ENCODE measurements at places on chromosomes 4 and X.
A peak's percentile ranks its signal among the peaks of the same experiment; 100 is the strongest.

DNA sequence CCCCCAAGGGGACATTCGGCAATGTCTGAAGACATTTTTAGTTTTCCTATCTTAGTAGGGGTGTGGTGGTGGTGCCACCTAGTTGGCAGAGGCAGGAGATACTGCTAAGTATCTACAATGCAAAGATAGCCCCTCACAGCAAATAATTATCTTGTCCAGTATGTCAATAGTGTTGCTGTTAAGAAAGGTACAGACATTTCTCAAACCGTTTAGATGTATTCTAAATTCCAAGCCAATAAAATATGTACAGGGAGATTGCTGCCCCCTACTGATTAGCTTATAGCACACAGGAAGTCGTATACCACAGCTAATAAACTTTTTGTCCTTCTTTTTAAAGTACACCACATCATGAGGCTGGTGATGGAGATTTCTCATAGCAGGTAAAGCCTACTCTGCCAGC lies 260.5 kb downstream of the TMA16 start:
- peak; percentile 47 for DNase-seq

GRCh38 chrX:8728932-8729535 lies 2.9 kb downstream of the ANOS1 start:
- no peak for DNase-seq

DNA sequence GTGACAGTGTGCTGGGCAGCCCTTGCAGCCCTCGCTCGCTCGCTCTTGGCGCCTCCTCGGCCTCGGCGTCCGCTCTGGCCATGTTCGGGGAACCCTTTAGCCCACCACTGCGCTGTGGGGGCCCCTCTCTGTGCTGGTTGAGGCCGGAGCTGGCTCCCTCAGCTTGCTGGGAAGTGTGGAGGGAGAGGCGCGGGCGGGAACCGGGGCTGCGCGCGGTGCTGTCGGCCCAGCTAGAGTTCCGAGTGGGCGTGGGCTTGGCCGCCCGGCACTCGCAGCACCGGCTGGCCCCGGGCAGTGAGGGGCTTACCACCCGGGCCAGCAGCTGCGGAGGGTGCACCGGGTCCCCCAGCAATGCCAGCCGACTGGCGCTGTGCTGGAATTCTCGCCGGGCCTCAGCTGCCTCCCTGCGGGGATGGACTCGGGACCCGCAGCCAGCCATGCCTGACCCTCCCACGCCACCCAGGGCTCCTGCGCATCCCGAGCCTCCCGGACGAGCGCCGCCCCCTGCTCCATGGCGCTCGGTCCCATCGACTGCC lies 770.1 kb upstream of the GALNTL6 start:
- DNase-seq, result no peak

DNA sequence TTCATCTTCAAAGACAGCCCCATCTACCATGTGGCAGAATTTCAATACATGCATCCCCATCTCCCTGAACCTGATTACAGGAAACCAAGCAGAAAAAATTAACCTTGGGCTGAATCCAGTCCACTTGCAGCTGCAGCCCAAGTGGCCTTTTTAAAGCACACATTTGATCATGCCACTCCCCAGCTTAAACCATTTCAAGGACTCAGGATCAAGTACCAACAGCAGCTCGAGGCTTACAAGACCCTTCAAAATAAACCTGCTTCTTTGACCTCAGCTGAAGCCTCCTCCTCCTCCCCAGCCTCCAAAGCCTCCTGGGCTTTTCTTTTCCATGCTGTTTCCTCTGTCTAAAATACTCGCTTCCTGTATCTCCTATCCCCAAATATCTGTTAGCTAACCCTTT lies 50.7 kb upstream of the KIT start:
- no peak for DNase-seq

GRCh38 chr4:123488916-123489315 lies 92.3 kb downstream of the SPRY1 start:
- DNase-seq, result no peak

DNA sequence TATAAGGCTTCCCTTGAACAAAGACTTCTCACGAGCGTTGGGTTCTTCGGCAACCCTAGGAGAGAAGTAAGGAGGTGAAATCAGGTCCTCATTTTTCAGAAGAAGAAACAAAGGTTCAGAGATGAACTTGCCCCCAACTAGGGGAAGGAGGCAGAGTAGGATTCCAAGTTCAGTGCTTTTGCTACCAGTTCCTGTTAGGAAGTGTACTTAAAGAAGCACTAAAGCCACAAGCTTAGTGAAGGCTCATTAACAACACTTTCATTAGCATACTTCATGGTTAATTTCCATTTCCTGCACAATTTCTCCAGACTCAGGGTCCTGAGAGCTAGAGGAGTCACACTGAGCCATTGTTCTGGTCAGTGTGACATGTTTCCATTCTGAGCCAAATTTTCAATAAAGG lies 52.1 kb downstream of the VSIG4 start:
- no peak for DNase-seq

DNA sequence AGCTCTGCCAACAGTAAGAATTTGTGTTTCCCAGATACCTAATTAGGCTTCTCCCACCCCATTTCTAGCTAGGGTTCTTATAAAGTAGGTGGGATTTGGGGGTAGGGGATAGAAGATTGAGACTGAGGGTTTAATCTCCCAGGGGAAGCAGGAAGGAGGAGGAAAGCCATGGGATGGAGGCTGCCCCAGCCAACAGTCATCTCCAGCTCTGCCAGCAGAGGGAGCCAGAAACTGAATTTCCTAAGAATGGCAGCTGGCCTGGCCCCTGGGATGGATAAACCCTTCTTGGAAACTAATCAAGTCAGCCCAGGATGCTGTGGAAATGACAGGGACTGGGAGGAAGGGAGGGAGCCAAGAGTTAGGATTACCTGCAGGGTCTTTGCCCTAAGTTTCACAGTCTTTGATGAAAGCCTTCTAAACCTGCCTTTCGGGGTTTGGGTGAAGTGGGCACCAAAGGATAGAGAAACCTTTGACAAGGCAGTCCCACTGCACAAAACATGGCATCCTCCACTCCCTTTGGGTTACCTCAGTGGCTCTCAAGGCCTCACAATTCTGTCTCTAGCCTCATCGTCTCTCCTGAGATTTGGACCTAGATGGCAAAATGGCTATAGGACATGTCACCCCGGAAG lies 6.7 kb upstream of the ERCC6L start:
- DNase-seq, result peak; percentile 40

DNA sequence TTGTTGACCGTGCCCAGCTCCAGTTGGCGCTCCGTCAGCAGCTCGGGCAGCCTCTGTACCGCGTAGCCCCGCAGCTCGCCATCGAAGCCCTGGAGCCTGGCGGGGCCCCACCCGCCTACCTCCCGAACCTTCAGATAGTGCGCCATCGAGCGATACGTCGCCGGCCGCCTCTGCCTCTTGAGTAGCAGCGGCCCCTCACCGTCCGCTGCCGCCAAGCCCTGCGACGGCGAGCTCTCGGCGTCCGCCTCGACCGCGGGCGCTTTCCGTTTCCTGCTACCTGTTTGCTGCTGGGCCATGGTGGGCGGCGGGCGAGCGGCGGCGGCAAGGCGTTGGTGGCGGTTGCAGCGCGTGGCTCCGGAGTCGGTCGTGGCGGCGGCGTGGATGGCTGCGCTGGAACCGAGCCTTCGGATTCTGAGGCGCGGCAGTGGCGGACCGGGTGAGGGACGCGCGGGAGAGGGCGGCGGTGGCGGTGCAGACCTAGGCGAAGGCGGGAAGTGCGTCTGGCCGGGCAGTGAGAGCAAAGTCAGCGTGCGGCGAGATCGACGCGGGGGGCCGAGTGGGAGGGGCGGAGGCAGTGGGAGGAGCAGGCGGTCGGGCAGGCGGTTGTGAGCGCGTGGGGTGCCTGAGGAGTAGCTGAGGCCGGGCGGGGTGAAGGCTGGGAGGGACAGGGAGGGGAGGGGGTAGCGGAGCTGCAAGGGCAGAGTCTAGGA lies at the start of gene DCAF12L1:
Gene DCAF12L1 (minus strand): TSS at position 502 of the 710 bp plus-strand sequence. CDS start 206 bp downstream, at position 296.
- DNase-seq, result no peak
